ENCODE measurements at places on chromosomes 13 and 19.

DNA sequence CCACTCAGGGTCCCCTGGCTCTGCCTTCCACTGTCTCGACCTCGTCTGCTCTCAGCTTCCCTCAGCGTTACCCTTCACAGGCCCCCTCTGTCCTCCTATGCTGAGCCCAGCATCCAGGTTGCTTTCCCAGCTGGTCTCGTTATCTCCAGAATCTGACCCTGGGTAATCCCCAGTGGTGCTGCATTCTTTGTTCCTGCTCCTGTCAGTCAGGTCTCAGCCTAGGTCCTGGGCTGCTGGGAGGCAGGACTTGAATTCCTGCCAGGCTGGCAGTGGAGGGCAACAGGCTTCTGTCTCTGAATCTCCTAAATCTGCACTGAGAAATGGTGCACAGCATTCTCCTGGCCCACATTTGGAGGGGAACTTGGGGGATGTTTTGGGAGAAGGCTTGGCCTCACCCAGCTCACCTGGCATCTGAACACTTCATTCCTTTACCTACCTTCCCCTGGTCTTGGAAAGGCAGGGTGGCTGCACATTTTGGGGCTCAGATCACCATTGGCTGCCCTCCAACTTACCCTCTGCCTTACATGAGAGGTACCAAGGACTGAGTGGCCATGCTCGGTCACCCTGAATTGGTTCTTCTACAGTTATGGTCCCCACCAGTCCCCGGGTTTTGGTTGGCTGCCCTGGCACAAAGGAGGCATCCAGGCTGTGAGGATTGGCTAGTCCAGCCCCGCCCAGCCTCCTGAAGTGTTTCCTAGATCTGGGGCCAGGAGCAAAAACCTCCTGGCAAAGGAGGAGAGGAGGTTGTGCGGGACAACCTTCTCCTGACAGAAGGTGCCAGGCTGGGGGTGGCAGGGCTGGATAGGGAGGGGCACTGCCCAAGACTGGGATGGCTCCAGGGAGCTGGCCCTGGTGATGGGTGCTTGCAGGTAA, at the start of gene CYP4F8:
Gene CYP4F8, plus strand, starts transcription at position 712 of the 873 bp plus-strand sequence. CDS start 399 bp downstream, outside the sequence.
- DNase-seq: no peak

DNA sequence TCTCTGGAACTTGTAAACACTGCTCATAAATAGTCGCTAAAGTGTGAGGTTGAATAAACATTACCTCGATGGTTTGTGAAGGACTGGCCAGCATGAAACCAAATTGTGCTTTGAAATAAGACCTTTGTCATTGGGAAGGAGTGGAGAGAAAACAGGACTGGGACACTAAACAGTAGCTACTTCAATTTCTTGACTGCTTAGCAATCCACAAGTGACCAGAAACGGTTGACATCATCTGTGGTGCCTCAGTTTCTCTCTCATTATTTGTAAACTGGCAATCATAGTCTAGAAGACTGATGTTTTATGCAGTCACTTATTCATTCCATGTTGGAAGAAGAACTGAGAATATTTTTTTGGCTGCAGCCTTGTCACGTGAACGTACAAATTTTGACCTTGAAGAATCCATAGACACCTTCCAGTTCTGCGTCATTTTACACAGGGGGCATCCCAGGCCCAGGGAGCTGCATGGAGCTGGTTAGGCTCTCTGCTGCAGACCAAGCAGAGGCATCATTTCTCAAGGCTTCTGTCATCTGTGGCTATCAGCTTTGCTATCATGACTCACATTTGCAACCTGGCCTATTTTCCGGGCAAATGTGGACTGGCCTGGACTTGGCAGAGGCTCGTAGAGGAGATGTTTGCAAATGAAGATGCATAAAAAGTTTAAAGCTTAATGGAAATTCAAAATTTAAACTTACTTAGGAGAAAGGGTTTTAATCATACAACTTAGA, 391.8 kb downstream of the FGF9 start:
- DNase-seq: no peak

GRCh38 chr19:1584500-1585242, 8.0 kb downstream of the MBD3 start:
- DNase-seq: no peak

GRCh38 chr13:23918208-23918607, 20.9 kb upstream of the C1QTNF9B start:
- no peak for DNase-seq

GRCh38 chr19:50979758-50980157, 4.0 kb downstream of the KLK7 start:
- DNase-seq: no peak

DNA sequence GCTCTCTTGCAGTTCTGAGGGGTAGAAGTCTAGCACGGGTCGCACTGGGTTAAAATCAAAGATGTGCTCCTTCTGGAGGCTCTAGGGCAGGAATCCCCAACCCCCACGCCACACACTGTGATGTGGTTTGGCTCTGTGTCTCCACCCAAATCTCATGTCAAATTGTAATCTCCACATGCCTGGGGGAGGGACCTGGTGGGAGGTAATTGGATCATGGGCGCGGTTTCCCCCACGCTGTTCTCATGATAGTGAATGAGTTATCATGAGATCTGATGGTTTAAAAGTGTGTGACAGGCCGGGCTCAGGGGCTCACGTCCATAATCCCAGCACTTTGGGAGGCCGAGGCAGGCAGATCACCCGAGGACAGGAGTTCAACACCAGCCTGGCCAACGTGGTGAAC, 26.6 kb upstream of the CALM3 start:
- no peak for DNase-seq

- DNase-seq: peak; percentile 38
Measured at GRCh38 chr19:31269425-31270127, 79.7 kb downstream of the TSHZ3 start.

DNA sequence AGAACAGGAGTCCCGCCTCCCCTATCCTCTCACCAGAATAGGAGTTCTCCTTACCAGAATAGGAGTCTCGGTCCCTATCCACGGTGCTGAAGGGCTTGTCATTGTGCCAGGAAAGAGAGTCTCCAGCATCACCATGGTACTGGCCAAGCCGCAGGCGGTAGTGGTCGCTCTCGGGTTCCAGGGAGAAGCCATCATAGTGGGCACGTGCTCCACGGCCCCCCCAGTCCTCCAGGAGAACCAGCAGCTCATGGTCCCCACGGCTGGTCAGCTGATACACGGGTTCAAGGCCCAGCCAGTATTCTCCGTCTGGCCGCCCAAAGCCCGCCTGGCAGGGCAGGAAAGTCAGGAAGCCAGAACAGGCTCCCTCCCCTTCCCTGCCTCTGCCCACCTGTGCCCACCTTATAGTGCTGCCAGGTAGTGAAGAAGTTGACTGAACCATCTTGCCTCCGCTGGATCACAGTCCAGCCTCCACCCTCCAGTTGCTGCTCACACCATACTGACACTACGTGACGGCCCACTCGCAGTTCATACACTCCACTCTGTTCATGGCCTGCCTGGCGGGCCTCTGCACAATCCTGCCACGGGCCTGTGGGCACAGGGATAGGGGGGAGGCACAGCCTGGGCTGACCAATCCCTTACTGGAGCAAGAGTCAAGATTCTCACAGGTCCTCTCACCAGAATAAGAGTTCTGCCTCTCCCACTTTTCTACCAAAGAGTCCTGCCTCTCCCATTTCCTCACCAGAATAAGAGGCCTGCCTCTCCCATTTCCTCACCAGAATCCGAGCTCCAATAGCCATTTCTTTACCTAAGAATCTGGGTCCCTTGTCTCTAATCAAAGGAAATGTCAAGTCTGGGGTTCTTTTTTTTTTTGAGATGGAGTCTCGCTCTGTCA, 7.4 kb downstream of the SHFL start:
- no peak for DNase-seq

DNA sequence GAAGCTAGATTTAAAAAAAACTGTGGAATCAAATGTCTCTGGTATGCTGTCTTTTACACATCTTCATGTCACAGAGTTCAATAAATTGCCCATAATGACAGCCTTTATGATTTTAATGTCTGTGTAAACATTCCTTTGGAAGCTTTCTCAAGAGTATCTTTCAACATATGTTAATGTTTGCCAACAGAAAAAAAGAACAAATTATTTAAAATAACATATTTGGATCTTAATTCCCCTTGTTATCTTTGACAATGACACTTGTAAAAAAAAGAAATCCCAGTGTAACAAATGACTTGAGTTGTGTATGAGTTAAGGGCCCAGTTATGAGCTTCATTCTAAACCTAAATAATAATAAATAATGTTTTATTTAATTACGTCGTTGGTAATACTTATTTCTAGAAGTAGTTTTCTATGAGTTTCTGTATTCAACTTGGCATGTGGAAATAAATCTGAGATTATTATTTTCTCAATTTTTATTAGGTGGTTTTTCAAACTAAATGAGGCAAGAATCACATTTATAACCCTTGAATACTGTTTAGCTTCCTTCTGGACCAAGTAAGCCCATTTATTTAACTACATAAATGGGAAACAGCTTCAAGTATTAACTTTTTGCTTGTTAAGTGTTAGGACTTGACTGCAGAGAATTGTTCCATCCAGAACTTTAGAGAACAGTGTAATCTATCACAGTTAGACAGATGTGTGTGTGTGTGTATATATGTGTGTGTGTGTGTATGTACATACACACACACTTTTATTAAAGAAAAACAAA, 182.1 kb downstream of the POSTN start:
- no peak for DNase-seq

GRCh38 chr13:105848494-105848893, 687.0 kb downstream of the EFNB2 start:
- DNase-seq: no peak

GRCh38 chr13:113962975-113963374, 10.9 kb downstream of the C13orf46 start:
- DNase-seq: no peak

DNA sequence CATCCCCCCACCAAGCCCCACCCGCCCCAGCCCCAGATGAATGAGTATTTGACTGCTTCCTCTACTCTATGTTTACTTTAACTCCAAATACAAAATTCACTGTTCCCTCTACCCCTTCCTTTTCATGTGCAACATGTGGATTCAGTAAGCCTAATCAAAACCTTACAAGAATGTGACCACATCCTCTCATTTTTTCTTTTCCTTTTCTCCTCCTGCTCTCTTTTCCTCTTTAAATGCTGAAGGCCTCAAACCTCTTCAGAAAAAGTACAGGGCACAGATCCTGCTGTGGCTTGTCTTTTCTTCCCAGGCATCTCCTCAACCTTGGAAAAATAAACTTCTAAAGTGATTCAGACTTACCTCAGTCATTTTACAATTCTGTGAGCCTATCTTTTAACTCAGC, 119.0 kb downstream of the MYCBP2 start:
- no peak for DNase-seq

DNA sequence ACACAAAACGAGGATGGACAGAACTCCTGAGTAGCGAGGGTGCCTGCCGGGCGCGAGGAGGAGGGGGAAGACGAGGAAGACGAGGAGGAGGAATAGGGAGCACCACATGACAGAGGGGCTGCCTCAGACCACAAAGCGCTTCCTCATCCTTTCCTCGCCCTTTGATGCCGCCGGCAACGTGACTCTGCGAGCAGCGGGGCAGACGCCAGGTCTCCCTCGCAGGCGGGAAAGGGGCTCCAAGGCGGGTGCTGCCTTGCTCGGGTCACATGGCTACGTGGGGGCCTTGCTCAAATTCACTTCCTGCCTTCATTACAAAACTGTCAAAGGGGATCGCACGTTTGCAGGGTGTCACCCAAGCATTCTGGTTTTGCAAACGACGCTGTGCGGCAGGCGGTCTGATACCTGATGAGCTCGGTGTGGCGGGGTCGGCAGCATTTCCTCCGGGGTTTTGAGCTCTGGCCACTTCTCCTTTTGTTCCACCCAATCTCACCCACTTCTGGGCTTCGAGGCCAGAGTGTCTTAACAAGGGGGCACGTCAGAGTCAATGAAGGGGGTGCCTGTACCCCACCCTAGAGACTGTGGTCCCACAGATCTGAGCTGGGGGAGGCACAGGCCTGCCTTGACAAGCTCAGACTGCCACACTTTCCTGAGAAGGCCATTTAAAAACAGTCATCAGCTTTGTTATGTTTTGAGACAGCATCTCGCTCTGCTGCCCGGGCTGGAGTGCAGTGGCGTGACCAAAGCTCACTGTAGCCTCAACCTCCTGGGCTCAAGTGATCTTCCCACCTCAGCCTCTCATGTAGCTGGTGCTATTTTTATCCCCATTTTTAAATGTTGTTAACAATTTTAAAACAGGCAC, 14.9 kb downstream of the MAP2K2 start:
- no peak for DNase-seq

- DNase-seq: peak; percentile 80
Measured at GRCh38 chr19:32691952-32692726, 518 bp downstream of the NUDT19 start.

GRCh38 chr13:73913751-73914518, 220.3 kb downstream of the KLF12 start:
- DNase-seq: no peak

- DNase-seq: no peak
Measured at GRCh38 chr13:100493418-100493817, 95.2 kb downstream of the GGACT start.

GRCh38 chr13:98466634-98467236, 110.2 kb downstream of the STK24 start:
- DNase-seq: no peak

GRCh38 chr19:52635786-52636570, 2.2 kb downstream of the ZNF83 start:
- no peak for DNase-seq

- DNase-seq: no peak
Measured at GRCh38 chr13:23456437-23457210, 23.1 kb upstream of the SACS start.

DNA sequence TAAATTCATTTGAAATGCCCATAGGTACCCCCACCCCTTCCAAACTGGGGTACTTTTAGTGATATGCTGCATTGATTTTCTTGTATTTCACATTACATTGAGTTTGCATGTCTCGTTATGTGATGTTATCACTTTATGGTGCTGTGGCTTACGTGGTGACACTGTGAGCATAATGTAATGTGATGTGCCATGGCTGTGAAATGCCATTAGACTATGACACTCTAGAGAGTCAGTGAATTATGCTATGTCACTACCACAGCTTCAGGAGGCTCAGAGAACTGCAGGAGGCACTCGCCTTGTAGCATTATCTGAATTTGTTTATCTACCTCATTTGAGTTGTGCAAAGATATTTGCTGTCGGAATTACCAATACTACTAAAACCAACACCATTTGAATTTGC, 590.1 kb upstream of the SLC10A2 start:
- DNase-seq: no peak

- no peak for DNase-seq
Measured at GRCh38 chr13:113155201-113155600, 3.2 kb upstream of the PROZ start.

GRCh38 chr19:41638641-41639081, 11.8 kb upstream of the CEACAM4 start:
- DNase-seq: no peak

- no peak for DNase-seq
Measured at GRCh38 chr13:23322353-23323336, 110.9 kb downstream of the SACS start.
